ENCODE measurements at places on chromosomes 5 and 9.

DNA sequence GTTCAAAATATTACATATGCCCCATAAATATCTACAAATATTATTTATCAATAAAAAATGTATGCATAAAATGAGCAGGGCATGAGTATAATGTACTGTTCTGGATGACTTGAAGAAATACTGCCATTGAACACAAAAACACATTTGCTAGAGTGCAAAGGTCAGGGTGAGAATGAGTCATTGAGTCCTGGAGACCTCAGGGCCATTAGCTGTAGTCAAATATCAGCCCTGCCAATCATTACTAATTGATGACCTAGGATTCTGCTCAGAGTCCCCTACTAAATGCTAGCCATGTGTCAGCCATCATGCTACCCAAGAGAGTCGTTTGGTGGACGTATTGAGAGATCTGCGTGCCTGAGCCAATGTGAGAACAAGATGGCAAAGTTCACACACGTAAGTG, 80.3 kb upstream of the FAM169A start:
- no peak for DNase-seq

DNA sequence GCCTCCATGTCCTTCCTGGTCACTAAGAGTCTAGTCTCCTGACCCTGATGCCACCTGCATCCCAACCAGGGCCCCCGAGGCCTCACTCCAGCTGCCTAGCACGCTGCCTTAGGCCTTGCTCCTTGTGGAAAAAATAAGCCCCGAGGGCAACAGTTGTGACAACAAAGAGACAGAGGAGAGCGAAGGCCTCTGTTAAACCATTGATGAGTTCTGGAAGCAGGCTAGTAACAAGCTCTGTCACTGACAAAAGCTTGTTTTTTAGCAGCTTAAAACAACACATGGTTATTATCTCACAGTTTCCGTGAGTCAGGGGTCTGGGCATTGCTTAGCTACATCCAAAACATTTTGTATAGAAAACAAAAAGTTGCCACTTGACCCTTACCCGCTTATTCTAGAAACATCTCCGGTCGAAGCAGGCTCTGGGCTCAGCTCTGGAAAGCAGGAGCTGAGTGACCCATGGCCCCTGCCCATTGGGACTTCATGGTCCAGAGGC, 48.2 kb upstream of the TBC1D2 start:
- no peak for DNase-seq

- no peak for DNase-seq
Observed at GRCh38 chr5:157038568-157039187, 20.2 kb downstream of the HAVCR1 start.

GRCh38 chr5:129569295-129569694, 109.2 kb downstream of the ADAMTS19 start:
- no peak for DNase-seq

- DNase-seq, result no peak
Observed at GRCh38 chr5:8523501-8523900, 654.6 kb downstream of the MTRR start.
